ENCODE measurements at places on chromosomes 4 and X. TPM values are rescaled to one million over a fixed set of nuclear protein-coding genes. Genes with fewer than 3 reads are reported as not detected.

ZDHHC15 gene
- total RNA-seq, result not detected

SLC38A5 gene
- total RNA-seq, result 2.2 TPM

ART3 gene
- total RNA-seq, result not detected

RAB40A gene
- not detected for total RNA-seq

UGT2B28 gene
- not detected for total RNA-seq

RPS3A gene
- total RNA-seq, result 1,184 TPM

RNF128 gene
- total RNA-seq, result 11.0 TPM

NMU gene
- total RNA-seq, result not detected

NAP1L3 gene
- total RNA-seq, result 0.22 TPM

ATP11C gene
- 39.8 TPM for total RNA-seq

F11 gene
- not detected for total RNA-seq

ARFIP1 gene
- total RNA-seq, result 32.0 TPM

SPATA18 gene
- total RNA-seq, result 24.5 TPM

MAGEA11 gene
- not detected for total RNA-seq

SLC2A9 gene
- total RNA-seq, result 0.43 TPM

PCDH11X gene
- not detected for total RNA-seq

SPANXC gene
- total RNA-seq, result not detected

Measured in placental pericyte (primary cell).